ENCODE measurements at places on chromosomes 12 and 14.

DNA sequence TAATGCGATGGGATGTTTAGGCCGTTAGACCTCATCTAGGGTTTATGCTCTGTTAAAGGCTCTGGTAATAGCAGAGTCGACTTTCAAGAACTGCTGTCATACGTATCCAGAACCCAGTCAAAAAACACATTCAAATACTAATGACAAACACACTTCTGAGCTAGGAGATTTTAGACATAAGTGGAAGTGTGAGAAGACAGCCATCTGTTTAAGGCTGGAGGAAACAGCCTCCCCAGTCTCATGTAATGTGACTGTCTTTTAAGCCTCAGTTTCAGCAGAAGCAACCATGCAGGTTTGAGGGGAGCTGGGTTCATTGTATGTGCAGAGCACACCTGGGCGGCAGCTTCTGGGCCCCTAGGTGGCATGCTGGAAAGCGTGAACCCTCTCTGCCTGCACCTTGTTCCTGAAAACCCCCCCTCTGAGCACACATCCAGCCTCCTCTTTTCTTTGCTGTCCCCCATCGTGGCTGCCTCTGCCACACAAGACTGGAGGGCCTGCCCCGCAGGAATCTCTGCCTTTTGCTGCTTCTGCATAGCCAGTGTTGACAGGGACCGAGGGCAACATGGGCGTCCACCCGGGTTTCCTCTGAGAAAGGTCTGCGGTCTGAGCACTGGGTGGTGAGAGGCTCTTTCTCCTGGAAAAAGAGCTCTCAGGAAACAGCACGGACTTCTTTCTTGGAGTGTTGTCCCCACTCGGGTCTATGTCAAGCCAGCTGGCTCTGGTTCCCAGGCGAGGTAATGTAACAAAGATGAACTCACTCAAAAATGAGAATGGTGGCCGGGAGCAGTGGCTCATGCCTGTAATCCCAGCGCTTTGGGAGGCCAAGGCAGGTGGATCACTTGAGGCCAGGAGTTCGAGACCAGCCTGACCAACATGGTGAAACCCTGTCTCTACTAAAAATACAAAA lies 11.6 kb downstream of the WNT5B start:
- DNase-seq, result no peak

DNA sequence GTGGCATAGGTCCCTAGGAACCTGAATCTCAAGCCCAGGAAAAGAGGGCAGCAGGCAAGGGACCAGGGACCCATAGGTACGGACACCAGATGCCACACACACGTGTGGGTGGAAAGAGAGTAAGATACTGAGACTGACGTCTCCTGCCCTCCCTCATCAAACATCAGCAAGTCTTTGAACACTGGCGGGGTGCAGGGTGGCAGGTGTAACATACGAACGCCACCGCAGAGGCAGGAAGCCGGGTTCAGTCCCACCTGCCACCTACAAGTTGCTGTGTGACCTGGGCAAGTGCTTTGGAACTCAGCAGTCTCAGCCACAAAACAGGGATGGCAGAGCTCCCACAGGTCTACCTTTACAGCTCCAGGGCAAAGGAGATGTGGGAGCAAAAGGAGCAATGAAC lies 11.1 kb downstream of the ACTN1 start:
- no peak for DNase-seq

GRCh38 chr14:102140750-102141145 lies 1.1 kb downstream of the WDR20 start:
- no peak for DNase-seq

- DNase-seq, result no peak
Measured at GRCh38 chr14:76277586-76278130, 98.3 kb upstream of the ESRRB start.

GRCh38 chr12:10361084-10361483 lies 28.8 kb downstream of the KLRK1 start:
- no peak for DNase-seq

- no peak for DNase-seq
Measured at GRCh38 chr12:27805238-27805637, 25.2 kb upstream of the MANSC4 start.

DNA sequence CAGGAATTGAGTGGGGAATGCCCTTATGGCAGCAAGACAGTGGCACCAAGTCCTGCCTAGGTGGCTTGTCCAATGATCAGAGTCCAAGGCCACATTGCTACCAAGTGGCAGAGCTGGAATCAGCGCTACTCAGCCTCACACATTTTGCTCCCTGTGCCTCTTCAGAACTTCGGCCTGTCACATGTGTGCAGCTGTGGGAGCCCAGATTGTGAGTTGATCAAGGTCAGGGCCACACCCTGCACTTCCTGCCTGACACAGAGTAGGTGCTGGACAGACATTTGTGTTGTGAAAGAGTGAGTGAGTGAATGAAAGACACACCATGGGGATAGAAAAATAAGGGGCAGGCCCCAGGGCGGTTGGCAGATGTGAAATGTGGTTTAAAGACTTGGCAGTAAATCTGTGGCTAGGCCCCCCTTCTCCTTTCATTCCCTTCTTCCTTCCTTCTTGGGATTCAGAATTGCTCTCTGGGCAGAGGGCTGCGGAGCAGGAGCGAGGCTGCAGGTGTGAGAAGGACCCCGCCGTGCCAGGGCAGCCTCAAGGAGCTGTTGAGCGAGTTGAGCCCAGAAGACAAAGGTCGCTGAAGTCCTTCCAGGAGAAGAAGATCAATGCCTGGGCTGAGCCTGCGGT lies 83.5 kb downstream of the SLC25A47 start:
- DNase-seq, result no peak

DNA sequence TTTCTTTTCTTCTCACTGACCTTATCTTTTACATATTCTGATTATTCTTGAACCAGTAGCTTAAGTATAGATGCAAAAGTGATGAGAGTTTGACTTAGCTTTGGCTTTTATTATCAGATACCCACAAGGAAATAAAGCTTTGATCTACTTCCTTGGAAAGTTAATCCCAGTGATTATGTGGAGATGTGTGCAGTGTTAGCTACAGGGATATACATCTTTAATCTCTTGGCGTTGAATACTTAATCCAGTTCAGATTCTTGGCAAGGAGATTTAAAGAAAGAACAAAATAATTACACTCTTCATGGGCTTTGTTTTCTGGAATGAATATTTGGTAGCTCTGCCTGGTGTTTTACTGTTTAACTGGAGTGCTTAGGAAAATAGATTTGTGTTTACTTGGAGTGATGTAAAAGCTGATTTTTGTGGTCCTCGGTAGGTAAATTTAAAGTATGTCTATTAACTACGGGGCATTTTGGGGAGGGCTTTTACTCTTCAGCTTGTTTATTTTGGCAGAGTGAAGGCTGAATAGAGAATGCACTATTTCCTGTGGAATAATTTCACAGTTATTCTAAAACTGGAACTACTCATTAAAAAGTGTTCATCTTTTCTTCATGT lies 150.1 kb upstream of the LRIG3 start:
- DNase-seq, result no peak
